Tibial nerve (tissue), 4 donors: ENCODE measurements at places on chromosomes 2 and 18. TPM values are rescaled to one million over a fixed set of nuclear protein-coding genes. Genes with fewer than 3 reads are reported as not detected.

The IL36A gene
- total RNA-seq, result not detected

The SCYGR2 gene
- total RNA-seq, result not detected

The MAP4K3 gene
- total RNA-seq, result 63.0 TPM

The ATOH8 gene
- total RNA-seq, result 106 TPM

The NAPG gene
- 19.0 TPM for total RNA-seq

The CHCHD5 gene
- 30.6 TPM for total RNA-seq

The SLC30A3 gene
- not detected for total RNA-seq

The EMILIN1 gene
- 70.8 TPM for total RNA-seq

The STK17B gene
- 51.1 TPM for total RNA-seq

- no peak for DNase-seq
Observed at GRCh38 chr2:193583638-193584400, 1389.1 kb upstream of the TMEFF2 start.

- DNase-seq, result no peak
Observed at GRCh38 chr18:4789506-4789905, 334.4 kb upstream of the DLGAP1 start.

DNA sequence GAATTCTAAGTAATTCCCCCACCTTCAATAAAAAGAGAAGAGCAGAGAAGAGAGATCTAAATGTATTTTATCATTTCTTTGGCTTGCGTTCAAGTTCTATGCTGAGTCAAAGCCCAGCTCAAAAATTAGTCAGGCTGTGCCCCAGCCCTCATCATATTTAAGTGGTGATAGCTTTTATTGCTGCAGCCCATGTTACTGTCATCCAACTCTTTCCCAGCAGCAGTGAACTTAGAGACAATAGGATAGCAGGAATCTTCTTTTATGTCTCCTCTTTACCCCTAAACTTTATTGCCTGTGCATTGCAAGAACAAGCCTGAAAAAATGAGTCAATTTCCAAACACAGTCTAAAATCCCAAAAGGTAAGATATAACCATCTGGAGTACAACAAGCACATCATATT lies 1599.3 kb upstream of the PIK3C3 start:
- no peak for DNase-seq

GRCh38 chr2:140344838-140345237 lies 1564.6 kb upstream of the NXPH2 start:
- no peak for DNase-seq

DNA sequence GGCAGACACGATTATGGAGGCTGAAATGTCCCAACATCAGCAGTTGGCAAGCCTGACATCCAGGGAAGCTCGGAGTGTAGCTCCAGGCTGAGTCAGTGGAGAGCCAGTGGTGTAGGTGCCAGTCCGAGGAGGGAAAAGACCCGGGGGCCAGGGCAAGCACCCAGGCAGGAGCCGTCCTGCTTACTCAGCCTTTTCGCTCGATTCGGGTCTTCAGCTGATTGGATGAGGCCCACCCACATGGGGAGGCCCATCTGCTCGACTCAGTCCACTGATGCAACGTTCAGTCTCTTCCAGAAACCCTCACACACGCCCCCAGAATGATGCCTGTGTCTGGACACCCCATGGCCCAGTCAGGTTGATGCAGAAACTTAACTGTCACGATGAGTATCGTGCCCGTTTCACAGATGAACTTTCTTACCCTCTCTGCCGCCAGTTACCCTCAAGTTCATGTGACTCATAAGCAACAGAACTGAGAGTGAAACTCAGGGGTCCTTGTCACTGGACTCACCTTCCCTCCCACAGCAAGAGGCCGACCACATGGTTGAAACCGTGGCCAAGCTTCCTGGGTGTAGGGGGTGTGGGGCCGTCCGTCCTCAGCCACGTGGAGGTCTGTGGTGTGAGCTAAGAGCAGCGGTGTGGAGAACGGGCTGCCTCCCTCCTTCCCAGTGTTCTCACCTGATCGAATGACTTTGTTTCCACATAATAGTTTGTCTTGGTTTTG lies 197.4 kb upstream of the HDAC4 start:
- no peak for DNase-seq

DNA sequence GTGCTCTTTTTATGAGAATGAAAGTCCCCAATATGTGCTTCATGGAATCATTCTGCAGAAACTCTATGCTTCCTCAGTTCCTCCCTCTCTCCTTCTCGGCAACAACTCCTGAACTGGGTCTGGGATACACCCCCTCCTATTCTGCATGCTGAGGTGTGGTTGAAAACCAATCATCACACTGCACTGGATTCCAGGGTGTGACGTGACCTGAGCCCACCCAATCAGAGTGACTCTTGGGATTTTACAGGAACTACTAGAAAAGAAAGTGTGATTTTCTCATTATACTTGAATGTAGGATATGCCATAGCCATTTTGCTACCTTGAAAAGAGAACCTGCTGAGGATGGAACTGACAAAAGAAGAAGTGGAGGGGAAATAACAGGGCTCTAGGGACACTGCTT lies 36.3 kb downstream of the ACVR1 start:
- DNase-seq, result no peak

GRCh38 chr2:216507220-216508160 lies 8.8 kb downstream of the RPL37A start:
- DNase-seq, result no peak

DNA sequence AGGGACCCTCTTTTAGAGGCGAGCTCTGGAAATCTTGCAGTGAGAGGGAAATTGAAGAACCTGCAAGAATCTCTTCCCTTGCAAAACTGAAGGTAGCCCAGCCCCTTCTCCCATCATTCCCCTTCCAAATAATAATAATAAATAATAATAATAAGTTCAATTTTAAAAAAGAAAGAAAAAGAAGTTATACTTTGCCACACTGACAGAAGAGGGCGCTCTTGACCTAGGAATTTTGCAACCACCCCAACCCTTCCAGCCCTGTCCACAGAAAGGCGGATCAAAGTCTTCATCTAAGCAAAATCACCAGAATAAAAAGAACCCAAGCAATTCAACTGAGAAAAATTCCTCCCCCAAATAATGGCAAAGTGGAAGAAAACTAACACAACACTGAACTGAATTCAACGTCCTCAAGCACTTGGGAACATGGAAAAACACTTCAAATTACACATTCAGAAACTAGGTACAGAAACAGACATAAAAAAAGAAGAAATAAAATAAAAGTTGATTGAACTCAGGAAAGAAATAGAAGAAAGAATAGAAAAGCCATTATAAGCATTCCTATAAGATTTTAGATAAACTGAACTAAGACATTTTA lies 98.9 kb upstream of the GLS start:
- DNase-seq, result no peak

DNA sequence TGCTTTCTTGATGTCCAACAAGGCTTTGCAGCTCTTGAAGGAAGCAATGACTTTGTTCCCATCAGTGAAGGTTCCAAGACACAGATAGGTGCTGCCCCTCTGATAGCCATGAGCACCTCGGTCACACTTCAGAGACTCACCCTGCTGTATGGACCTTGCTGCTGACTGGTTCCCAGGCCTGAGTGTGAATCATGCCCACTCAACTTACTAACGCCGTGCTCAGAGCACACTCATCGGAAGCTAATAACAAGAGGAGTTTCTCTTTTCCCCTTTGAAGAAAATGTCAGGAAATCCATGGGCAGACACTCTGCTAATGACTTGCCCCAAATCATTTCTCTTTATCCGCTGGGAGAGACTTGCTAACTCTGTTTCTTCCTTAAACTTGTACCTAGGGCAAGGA lies 83.8 kb upstream of the ARL4C start:
- DNase-seq, result no peak

GRCh38 chr2:138654146-138654545 lies 126.0 kb downstream of the NXPH2 start:
- no peak for DNase-seq

DNA sequence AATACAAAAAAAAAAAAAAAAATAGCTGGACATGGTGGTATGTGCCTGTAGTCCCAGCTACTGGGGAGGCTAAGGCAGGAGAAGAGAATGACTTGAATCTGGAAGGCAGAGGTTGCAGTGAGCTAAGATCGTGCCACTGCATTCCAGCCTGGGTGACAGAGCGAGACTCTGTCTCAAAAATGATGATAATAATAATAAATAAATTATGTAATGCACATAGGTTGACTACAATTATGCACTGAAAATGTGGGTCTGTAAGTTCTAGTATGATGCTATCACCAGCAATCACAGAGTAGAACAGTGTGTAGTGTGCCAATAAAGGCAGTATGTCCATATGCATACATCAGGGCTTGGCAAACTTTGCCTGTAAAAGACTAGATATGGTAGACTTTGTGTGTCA lies 55.6 kb upstream of the MYCN start:
- DNase-seq, result no peak

GRCh38 chr2:6352906-6353515 lies 512.7 kb downstream of the CMPK2 start:
- DNase-seq, result no peak

DNA sequence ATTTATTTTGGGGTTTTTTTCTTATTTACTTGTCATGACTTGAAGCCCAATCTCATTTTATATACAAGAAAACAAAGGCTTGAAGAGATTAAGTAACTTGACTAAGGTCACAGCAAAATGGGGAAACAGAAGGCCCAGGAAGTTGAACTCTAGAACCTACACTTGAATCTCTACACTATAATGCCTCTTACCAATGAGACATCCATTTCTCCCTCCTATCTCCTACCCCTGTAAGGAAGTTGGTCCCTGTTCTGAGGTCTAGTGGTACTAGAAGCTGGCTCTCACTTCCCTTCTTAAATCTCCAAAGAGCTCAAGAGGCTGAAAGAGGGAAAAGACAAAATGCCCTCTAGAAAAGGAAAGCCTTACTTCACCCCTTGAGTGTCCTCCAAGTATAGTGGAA lies 25.5 kb upstream of the IHH start:
- no peak for DNase-seq

GRCh38 chr2:233964581-233964980 lies 47.4 kb downstream of the TRPM8 start:
- no peak for DNase-seq

DNA sequence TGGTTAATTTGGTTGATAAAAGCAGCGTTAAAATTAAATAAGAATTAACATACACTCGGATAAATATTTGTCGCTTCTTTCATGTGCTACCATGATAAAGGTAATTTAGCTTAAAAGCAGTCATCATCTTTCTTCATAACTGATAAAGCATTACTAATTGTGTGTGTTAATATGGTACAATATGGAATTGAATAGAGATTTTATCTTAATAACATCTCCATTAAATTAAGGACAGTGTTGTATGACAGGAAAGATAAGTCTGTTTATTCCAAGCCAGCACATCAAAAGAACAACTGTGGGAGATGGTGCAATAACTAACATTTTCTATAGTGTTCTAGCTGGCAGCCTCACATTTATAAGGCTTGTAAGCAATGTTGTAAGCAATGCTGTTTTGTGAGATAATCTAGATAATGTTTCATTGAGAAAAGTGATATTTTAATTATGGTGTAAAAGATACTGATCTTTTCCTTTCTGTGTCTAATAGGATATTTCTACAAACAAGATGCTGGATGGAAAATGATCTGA lies 64.4 kb upstream of the AFF3 start:
- DNase-seq, result no peak

DNA sequence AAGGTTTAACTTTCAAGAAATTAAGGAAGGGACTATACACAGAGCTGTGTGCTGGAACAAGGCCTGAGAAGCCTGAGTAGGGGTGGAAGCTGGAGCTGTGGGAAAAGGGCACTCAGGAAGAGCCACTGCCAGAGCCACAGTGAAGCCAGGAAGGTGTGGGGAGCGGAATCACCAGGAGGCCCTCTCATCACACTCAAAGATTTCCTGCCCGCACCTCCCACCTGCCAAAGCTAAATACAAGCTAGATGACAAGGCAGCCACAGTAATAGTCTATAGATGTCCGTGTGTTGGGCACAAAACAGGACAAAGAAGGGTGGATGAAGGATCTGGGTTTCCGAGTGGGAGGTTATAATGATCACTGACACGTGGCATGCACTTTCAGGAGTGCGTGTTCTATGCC lies 126.0 kb downstream of the ZNF532 start:
- no peak for DNase-seq

- DNase-seq, result no peak
Observed at GRCh38 chr2:213171147-213171546, 19.7 kb upstream of the IKZF2 start.

DNA sequence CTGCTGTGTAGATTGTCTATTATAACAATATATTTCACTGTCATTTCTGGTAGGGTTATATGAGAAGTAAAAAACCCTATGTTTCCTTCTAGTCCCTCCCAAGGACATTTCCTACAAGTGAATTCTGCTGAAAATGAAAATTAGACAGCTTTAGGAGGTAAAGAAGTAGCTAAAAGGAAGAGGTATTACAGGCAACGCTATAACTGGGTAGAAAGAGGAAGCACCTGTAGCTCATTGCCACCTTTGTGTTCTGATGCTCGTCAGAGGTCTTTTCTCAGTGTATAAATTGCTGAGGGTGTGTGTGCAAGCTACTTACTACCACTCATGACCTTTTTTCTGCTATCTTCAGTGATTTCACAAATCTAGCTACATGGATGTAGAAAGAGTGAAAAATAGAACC lies 1.4 kb downstream of the DNAJC10 start:
- DNase-seq, result no peak

DNA sequence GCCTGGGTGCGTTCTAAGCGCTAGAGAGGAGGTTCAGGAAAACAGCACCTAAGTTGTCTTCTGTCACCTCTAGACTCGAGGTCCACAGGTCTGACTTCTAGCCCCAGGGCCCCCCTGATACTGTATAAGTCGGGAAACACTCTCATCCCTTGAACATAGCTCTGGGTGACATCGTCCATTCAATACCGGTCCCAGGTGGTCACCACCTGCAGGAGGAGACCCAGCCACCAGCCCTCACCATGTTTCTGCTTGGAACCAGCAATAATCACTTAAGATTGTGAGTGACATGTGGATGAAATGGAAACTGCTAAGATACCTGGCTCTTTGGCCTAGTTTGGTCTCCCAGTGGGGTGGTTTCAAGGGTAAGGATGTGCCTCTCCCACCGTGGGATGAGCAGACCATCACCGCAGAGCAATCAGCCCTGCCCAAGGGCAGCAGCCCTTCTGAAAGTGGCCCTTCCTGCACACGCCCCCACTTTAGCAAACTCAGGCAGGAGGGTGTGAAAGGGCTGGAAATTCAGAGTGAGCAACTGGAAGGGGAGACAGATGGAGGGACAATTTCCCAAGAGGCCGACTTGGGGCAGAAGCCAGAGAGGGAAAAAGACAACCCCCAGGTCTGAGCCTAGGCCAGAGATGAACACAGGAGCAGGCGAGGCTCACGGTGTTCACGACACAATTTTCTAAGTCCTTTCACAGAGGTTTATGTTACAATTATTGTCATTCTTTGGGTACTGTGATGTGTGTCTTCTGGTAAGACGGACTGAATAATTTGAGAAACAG lies 95.2 kb downstream of the ZNF516 start:
- no peak for DNase-seq

DNA sequence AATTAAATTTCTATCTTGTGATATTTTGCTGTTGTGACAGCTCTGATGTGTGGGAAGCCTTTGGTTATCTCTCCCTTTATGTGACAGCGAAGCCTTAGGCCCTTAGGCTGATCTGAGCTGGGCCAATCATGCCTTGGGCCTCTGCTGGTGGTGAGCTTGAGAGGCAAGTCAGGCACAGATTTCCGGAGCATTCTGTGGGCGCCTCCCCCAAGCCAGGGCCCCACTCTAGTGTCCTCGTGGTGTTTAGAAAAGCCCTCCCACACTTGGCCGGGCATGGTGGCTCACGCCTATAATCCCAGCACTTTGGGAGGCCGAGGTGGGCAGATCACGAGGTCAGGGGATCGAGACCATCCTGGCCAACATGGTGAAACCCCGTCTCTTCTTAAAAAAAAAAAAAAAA lies 239.8 kb downstream of the SH3RF3 start:
- no peak for DNase-seq
